ENCODE measurements at places on chromosomes 7 and 10.

DNA sequence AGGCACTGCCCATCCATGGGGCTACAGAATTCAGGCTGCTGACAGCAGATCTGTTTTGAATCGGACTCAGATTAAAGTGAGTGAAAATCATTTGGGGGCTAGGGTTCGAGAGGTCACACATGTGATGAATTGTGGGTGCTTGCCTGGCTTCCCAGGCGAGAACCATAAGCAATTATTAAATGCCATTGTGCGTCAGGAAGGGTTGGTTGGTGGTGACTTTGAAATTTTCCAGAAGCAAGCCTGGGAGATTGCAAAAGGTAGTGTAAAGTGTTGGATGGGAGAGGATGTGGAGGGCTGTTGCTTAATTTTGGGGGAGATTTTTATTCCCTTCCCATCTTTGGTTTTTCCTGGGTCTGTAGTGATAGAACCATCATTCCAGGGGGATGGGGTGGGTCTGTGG, 34.6 kb downstream of the LRMDA start:
- no peak for DNase-seq

DNA sequence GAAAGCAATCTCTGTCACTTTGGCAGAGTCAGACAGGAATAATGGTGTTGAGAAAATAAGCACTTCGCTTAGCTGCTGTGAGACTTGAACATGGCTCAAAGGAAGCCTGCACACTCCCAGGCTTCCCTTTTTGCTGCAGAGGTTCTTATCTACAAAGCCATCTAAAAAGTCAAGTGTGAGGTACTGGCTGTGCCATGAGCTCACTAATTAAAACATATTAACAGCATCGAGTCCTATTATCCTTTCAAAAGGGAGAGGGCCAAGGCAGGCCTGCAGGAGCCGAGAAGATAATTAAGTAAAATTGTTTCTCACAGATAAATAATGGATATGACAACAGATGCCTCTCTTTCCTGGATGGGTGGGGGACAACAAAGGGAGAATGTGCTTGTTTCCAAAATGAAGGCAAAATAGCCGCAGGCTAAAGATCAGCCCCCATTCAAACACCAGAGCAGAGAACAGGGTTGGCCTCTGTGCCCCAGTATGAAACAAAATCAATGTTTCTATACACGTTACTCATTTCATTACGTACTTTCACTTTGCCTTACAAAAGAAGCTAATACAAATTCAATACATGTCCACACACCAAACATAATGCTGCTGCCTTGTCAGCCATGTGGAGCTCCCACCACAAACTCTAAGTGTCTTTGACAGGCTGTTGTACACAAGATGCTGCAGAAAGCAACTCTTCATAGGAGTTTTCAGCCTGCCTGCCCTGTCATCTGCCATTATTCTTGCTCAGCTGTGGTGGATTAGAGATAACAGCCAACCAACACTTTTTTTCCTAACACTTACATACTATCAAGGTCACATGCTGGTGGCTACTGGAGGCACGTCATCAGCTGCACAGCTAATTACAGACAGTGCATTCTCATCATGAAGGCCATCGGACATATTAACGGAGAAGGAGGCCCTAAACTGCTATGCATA, 55.3 kb downstream of the ELAPOR2 start:
- DNase-seq: peak; percentile 95

DNA sequence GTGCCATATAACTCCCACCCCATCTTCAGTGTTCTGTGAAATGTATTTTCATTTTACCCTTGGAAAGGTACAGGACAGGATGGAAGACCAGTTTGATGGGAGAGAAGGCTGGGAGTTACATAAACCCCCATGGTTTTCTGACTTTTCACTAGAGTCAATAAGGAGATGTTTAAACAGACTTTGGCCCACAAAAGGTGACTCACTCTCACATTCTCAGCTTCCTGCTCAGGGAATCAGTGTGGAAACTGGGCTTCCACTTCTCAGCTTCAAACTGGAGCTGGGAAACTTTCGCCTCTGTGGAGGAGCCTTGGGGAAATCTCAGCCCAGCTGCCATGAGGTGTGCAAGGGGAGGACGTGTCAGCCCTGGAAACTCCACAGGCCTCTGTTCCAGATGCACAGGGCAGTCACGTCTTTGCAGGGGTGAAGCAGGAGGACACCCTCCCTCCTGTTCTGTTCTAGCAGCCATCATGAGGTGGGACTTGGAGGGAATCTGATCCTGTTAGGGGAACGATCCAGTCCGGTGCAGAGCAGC, 560.5 kb upstream of the GALNT17 start:
- DNase-seq: no peak

DNA sequence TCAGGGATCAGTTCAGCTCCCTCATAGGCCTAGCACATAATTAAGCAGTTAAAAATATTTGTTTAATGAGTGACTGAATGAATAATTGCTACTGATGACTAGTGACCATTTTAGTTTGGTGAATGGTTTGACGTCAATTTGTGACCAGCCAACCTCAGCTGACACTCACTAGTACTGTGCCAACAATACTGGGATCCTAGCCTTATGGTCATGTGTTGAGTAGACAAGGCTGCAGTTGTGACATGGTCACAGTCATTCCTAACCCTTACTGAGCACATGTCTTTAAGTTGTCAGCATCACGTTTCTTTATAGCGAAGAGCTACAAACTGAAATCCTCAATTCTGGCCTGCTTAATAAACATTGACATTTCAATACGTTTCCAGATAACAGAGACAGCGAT, 86.9 kb upstream of the SLC26A5 start:
- peak; percentile 99 for DNase-seq

GRCh38 chr7:87342231-87342630, 3.2 kb upstream of the CROT start:
- no peak for DNase-seq

DNA sequence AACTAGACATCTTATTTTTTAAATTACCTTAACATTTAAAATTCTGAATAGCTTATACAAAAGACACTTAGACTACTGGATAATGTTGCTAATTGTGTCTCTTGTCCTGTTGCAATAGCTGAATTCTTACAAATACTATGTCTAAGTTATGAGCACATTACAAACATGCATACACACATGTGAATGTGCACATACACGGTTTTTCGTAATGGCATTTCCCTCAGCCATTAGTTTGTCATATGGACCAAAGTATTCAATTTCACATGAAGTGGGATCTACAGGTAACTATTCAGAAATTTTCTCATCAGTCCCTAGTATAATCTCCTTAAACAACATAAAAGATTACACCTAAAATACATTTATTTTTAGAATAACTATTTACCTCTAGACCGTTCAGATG, 178.6 kb upstream of the BET1 start:
- peak; percentile 20 for DNase-seq

GRCh38 chr7:131293018-131293417, 34.7 kb upstream of the MKLN1 start:
- no peak for DNase-seq

DNA sequence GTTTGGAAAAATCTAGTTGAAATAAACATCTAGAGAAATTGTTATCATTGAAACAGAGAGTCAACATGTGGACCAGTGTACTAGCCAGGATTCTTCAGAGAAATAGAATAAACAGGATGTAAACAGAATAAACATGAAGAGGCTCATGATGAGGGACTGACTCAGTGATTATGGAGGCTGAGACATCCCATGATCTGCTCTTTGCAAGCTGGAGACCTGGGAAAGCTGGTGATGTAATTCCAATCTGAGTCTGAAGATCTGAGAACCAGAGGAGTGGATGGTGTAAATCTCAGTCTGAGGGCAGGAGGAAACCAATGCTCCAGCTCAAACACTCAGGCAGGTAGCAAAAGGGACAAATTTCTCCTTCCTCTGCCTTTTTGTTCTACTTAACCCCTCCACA, 62.9 kb upstream of the FAM180A start:
- DNase-seq: no peak

GRCh38 chr10:12720217-12720981, 281.1 kb downstream of the CCDC3 start:
- peak; percentile 57 for DNase-seq

DNA sequence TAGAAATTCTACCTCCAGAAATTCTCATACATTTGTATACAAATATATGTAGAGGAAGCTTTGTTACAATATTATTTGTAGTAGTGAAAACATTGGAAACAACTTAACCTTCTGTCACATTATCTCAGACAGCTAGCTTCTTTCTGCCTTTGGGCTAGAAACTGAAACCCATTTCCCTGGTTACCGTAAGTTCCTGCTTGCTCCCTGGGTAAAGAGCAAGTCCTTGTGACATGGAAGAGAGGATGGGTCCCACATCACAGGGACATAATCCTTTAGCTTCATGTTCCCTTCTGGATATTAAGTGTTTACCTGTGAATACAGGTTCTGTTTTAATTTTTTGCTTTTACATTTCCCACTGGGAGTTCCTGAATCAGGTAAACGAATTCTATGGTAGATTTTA, 41.8 kb downstream of the KLHDC10 start:
- DNase-seq: peak; percentile 22

- no peak for DNase-seq
Observed at GRCh38 chr7:154915600-154915999, 87.3 kb downstream of the PAXIP1 start.

- DNase-seq: no peak
Observed at GRCh38 chr10:22740180-22740579, 25.8 kb upstream of the PIP4K2A start.

DNA sequence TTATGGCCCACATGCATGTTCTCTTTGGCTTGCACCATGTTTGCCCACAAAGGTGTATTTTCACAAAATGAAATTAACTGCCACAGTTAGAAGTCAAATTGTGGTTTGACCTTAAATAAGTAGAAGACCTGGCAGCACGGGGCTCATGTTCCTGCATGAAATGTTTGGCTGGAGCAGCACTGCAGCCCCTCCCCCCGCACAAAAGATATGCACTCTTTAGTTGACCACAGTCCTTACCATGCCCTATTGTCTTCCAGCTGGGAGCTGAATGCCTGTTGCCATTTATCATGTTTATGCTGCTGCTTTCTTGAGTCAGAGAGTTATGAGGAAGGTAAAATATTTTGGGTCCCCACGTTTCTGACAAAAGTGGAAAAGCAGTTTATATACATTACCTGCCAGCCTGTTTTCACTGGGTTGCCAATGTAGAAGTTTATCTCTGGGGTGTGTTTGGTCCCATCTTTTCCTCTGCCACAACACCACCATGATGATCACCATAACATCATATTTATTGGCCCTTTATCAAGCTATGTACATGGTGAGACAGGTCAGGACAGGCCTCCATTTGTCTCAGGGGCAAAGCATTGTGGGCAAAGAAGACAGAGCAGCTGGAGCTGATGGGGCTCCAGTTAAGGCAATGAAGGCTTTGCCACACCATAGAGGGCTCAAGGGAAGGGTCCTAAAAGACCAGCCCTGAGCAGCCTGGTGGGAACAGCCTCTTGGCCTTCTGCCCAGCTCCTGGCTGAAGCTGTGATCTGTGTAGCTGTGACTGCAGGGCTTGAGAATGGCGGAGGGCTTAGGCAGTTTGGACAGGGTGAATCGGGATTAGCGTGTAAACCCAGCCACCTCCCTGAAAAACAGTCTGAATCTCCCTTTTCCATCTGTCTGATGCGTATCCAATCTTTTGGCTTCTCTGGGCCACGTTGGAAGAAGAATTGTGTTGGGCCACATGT, 5.4 kb downstream of the PRF1 start:
- no peak for DNase-seq

- DNase-seq: no peak
Observed at GRCh38 chr7:91311839-91312238, 47.6 kb downstream of the FZD1 start.

GRCh38 chr7:86326847-86327246, 316.9 kb upstream of the GRM3 start:
- DNase-seq: no peak

DNA sequence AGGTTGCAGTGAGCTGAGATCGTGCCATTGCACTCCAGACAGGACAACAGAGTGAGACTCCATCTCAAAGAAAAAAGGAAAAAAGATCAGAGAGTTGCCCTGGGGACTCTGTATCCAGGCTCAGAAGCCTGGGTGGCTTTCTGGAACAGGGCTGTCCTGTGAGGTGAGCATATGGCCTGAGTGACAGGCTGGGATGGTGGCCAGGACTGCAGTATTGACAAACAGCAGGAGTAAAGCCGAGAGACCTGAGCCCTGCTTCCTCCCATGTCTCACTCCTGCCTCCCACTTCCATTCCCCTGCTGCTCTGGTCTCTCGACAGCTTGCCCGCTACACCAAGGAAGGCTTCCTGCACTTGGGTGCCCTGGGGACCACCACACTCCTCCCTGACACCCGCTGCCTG, 578.5 kb downstream of the GALNT17 start:
- no peak for DNase-seq

GRCh38 chr10:119806334-119807130, 66.1 kb downstream of the MCMBP start:
- no peak for DNase-seq

DNA sequence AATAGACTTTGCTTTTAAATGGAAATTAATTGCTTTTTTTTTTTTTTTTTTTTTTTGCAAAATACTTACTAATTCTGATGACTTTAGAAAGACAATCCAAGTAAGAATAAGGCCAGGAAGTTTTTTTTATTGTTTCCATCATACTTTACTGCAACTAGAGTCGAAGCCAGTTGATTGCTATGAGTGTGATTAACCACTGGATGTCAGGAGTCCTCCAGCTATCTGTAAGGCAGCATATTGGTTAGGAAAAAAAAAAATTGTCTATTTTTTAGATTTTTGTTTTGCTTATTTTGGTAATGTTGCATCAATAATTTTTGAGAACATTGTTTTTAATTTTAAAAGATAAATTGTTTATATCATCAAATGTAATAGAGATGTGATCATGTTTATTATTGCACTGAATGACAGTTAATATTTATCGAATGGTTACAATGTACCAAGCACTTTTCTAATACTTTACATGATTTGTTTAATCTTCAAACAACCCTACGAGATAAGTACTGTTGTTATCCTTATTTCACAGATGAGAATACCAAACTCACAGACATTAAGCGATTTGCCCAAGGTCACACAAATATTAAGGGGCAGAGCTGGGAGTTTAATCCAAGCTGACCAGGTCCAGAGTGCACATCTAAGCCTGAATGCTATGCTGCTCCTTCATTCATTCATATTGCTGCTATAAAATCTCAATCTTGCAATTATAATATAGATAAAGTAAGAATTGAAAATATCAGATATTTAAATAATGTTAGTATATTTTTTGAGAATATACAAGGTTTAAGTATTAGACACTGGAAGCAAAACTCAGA, 19.9 kb upstream of the LMOD2 start:
- peak; percentile 72 for DNase-seq

DNA sequence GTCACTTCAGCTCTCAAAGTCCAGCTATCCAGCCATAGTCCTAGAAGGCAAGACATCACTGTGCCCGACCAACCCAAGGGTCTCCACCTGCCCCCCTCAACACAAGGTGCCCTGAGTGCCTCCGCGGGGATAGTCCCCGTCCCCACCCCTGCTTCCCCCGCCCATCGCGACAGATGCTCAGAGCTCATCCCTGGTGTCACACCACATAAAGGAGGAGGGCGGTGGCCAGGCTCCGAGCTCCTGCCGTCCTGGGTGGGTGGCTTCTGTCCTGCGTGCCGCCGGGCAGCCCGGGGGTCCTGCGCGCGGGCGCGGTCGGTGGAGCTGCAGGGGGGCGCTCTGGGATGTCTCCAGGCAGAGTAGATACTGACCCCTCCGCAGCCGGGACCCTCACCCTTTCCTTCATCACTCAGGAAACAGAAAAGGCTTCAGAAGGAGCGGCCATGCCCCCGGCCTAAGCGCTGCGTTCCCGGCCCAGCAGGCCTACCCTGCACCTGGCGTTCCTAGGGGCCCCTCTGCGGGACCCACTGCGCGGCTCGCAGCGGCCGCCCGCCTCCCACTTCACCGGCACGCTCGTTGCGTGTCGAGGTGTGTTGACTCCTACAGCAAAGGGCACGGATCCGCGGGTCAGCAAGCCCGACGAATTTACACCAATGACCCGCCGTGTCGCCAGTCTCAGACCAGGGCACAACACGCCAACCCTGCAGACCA, 53.4 kb downstream of the ALOX5 start:
- no peak for DNase-seq
